DND-41 (cell line): ENCODE measurements at places on chromosomes 5 and 9.

- DNase-seq = no peak
- H3K4me3 ChIP-seq = no peak overlapping the region
- H3K27ac ChIP-seq = no peak overlapping the region
- H3K27me3 ChIP-seq = no peaks in the 10 kb centered on the region
- H3K4me1 ChIP-seq = no peaks in the 10 kb centered on the region
- H3K36me3 ChIP-seq = no peaks in the 10 kb centered on the region
Measured at GRCh38 chr9:113911850-113912557, 35.9 kb downstream of the ZNF618 start.

DNA sequence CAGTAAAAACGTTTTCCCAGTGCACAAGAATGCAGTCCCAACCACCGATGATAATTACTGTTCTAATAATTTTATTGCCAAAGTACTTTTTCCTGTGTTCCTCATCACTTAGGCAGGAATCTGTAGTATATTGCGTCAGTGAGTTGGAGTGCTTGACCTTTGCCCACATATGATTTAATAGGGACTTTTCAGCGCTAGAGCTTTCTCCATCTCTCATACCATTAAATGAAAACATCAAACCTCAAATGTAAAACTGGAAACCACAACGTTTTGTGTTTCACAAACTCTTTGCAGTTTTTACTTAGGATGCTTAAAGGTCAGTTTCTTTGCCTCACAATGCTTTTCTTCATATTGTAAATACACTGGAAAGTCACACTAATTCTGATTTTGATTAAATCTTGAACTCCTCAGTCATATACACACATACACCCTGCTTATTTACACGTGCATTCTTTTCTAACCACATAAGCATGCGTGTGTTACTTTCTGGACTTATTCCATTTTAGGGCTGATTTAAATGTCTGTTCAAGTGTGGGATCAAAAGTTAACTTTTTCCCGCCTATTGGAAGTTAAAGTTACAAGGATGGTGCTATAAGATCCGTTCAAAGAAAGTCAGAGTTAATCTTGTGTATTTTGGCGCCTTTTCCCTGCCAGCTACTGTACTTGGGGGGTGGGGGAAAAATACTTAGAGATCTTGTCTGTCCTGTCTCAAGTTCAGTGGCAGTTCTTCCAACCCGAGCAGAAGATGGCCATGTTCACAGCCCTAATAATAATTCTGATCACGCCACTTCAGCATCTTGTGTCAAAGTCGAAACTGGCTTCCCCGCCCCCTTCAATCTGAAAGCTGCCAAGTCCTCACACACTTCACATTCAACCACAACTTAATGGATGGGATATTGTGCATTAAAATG is 6.6 kb upstream of the NFIB start:
- no peak overlapping the region for H3K27ac ChIP-seq
- no peak for DNase-seq
- peaks cover 11% of the 10 kb centered on the region; the same call in 1 of the 2 replicates for H3K4me1 ChIP-seq
- H3K4me3 ChIP-seq = no peak overlapping the region
- no peaks in the 10 kb centered on the region for H3K27me3 ChIP-seq

- DNase-seq = no peak
- H3K4me1 ChIP-seq = peaks cover 40% of the 10 kb centered on the region
- H3K27me3 ChIP-seq = no peaks in the 10 kb centered on the region
- peaks cover 65% of the 10 kb centered on the region for H3K36me3 ChIP-seq
Measured at GRCh38 chr5:171306166-171306565, 2.9 kb upstream of the TLX3 start.

DNA sequence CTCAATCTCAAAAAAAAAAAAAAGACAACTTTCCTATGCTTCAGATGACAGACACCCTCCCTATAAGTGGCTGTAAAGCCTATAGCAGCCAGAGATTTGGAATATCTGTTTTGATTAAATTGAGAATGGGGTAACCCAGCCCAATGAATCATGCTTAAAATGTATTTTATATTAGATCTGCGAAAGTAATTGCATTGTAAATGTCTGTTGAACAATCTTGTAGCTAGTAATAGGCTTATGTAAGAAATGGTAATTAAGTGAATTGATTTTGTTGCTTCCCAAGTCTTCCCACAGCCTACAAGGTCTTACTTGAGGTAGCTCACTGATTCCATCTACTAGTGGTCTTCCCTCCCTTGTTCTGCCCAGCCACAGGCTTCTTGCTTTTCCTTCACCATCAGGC is 590.7 kb downstream of the ACTL7B start:
- no peak overlapping the region for H3K27ac ChIP-seq
- no peaks in the 10 kb centered on the region for H3K36me3 ChIP-seq
- no peaks in the 10 kb centered on the region for H3K4me1 ChIP-seq
- DNase-seq = no peak
- no peak overlapping the region for H3K4me3 ChIP-seq
- no peaks in the 10 kb centered on the region for H3K27me3 ChIP-seq

DNA sequence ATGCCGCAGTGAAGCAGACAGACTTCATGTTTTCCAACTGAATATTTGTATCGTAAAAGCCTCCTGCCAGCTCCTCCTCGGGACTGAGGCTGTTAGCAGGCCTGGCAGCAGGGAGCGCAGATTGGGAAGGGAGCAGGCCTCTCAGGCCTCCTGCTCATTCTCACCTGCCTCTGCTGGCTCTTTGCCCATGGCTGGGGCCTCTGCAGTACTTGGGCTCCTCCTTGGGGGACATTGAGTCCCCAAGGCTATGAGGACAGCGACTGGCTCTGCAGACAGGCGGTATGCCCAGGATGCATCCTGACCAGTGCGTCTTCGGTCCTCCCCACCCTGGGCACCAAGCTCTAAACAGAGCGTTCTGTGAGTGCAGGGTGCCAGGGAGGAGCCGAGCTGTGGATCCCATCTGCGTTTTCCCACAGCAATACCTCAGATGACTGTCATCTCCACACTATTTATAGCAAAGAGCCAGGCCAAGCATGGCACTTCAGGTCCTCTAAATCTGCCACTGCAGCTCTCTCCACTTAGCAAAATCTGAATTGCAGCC is 38.7 kb downstream of the TSTD2 start:
- H3K27me3 ChIP-seq = peaks cover 4% of the 10 kb centered on the region
- no peak overlapping the region for H3K27ac ChIP-seq
- H3K4me3 ChIP-seq = no peak overlapping the region
- H3K36me3 ChIP-seq = peaks cover 2% of the 10 kb centered on the region; the same call in 1 of the 2 replicates
- H3K4me1 ChIP-seq = peaks cover 6% of the 10 kb centered on the region; the same call in 1 of the 2 replicates
- DNase-seq = no peak
